Heart left ventricle (tissue), 16 donors: ENCODE measurements at places on chromosomes 5 and 9. TPM values are rescaled to one million over a fixed set of nuclear protein-coding genes. Genes with fewer than 3 reads are reported as not detected.

ARID3C gene
- not detected for total RNA-seq

DNA sequence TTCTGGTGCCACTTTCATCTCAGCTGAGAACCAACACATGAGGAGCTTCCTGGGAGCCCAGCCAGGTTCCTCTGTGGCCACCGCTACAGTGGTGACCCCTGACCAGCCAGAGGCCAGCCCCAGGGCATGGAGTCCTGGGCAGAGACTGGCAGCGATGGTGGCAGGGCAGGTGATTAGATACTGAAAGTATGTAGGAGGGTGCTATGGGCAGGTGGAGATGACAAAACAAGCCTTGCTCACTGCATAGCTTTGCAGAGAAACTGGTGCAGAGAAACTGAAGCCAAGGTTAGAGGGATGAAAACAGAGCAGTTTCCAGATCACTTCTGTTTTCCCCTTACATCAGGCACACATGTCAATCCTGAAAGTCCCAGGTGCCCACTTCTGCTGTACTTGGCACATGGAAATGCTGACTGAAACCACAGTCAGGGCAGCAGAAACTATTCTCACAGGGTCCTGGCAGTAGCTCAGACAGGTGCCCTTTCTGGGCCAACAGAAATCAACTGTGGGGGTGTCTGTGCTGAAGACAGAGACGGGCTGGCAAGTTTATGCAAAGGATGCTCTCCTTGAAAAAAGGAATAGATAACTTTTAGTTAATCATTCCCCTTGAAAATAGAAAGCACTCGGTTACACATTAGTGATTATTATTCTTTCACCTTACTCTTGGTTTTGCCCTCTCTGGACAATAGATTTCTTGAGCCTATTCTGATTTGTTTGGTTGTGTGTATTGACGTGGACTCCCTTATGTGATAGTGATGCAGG, 90.3 kb downstream of the ANKRD55 start:
- no peak for DNase-seq
- H3K4me1 ChIP-seq, result no peaks in the 10 kb centered on the region
- no peaks in the 10 kb centered on the region for H3K27me3 ChIP-seq
- H3K36me3 ChIP-seq, result no peaks in the 10 kb centered on the region

GRCh38 chr9:133773889-133774655, 35.9 kb upstream of the SARDH start:
- H3K36me3 ChIP-seq, result peaks cover 14% of the 10 kb centered on the region
- no peaks in the 10 kb centered on the region for H3K27me3 ChIP-seq
- H3K27ac ChIP-seq, result no peak overlapping the region

GRCh38 chr5:157558041-157558595, 17.5 kb downstream of the ADAM19 start:
- no peak for DNase-seq
- peak overlapping the region; percentile 19 for H3K27ac ChIP-seq
- H3K4me3 ChIP-seq, result no peak overlapping the region
- H3K36me3 ChIP-seq, result no peaks in the 10 kb centered on the region

DNA sequence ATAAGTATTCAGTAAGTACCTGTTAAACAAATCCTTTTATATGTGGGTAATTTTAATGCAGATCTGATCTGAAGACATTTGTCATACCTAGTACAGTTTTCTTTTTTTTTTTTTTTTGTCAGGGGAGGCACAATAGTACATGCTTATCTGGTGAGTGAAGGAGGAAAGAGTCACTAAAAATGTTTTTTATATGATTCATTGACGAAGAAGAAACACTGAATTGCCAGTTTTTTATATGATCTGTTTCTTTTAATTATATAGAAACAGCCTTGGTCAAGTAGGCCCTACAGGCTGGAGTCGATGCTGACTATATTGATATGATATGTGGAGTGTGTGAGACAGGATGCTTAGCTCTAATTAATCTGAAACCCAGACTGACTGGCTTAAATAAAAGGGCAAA, 315.2 kb downstream of the PSAT1 start:
- no peak overlapping the region for H3K27ac ChIP-seq
- DNase-seq, result no peak
- H3K4me1 ChIP-seq, result no peaks in the 10 kb centered on the region
- H3K27me3 ChIP-seq, result no peaks in the 10 kb centered on the region
- no peaks in the 10 kb centered on the region for H3K36me3 ChIP-seq
- no peak overlapping the region for H3K4me3 ChIP-seq

BTNL3 gene
- not detected for total RNA-seq
